ENCODE measurements at places on chromosomes 13 and 19.

- DNase-seq, result no peak
These were observed 38.7 kb downstream of the ELF1 start for GRCh38 chr13:40980461-40980860.

GRCh38 chr13:50893211-50893852 is 16.3 kb upstream of the RNASEH2B start:
- DNase-seq, result no peak

DNA sequence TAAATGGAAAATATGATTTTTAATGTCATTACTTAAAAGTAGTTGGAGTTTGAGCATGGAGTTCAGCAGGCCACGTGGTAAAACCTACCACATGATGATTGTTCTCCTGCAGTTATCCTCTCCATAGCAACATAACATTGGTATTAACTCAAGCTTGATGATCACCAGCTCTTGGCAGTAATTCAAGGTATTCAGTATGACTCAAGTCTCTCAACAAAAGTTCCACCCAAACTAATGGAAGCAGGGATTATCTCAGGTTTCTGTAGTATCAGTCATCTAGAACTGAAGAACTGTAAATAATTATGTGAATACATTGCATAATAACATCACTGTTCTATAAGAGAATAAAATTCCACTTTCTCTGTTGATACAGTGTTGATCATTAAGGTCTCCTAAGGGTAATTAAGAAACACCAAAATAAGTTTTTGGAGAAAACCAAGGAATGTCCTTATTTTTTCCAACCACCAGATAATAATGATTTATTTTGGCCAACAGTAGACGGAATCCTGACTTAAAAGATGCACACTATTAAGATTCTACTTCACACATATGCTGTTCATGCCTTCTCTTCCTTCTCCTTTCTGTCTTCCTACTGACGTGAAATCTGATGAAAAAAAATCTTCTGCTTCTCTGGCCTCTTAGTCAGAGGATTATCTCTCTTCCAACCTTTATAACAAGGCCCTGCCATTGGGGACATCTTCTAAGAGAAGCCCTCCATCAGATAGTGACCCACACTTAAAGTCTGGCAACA is 1092.3 kb downstream of the EFNB2 start:
- DNase-seq, result no peak

GRCh38 chr13:94346261-94347019 is 133.0 kb downstream of the DCT start:
- peak; percentile 44 for DNase-seq

GRCh38 chr13:59494560-59494970 is 669.2 kb downstream of the DIAPH3 start:
- no peak for DNase-seq

DNA sequence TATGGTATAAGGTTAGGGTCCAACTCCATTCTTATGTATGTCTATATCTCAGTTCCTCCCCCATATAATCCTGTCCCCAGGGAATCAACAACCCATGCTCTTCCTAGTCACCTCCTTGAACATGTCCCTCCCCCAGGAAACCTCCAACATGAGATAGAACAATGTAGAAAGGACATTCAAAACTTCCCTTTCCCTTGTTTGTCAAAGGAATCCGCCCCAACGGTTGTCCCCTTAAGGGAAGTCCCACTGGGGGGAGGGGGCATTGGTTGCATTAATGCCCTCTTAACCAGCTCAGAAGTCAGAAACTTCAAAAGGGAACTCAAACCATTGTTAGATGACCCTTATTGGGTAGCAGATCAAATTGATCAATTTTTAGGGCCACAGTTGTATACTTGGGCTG is 6.8 kb upstream of the ZNF561 start:
- DNase-seq, result no peak

- no peak for DNase-seq
These were observed 31.2 kb upstream of the LRRC4B start for GRCh38 chr19:50599427-50599826.

DNA sequence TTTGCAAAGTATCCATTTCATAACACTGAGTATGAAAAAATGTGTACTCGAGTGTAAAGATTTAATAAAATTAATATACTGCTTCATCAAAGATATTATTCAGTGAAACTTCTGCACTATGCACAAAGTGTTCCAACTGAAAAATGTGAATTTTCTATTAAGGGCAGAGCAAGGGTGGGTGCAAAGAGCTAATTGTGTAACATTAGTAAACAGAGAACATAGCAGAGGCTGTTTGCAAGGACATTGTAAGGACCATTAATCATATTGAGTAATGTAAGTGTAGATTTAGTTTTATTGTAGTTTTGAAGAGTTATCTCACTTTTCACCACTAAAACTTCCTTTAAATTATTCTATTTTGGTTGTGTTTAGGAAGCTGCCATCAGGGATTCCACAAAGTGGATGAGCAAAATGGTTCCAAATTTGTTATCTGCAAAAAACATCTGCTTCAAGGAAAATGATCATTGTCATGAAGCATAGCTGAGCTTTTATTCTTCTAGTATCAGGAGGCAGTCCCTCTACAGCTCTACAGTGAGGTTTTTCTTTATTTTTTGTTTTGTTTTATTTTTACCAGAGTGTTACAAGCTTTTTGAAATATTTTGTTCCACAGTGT is 1375.4 kb downstream of the SLITRK1 start:
- DNase-seq, result no peak

DNA sequence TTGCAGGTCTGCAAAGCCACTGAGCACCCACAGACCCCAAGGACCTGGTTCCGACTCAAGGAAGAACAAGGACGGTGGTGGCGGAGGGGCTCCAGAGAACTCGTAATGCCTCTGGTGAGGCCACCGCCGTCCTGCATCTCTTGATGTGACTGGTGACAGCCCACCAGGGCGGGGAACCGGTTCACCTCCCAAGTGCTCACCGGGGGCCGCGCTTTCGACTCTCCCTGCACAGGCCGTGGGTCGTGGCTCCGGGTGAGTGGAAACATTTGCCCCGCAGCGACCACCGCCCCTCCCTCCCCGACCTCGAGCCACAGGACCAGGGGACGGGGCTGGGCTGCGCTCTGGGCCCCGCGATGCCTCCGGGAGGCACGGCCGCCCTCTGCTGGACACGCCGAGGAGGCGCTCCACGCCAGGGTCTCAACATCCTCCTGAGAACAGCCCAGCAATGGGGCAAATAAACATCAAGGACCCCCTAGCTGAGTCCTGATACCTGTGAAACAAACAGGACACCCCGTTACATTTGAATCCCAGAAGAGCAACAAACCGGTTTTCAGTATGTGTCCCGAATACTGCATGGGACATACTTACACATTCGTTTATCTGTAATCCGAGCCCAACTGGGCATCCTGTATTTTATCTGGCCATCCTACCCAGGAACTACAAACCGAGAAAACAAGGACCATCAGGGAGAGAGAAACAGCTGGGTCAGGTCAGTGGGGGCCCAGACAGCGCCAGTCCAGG is 3.9 kb upstream of the PLPP2 start:
- DNase-seq, result peak; percentile 72

DNA sequence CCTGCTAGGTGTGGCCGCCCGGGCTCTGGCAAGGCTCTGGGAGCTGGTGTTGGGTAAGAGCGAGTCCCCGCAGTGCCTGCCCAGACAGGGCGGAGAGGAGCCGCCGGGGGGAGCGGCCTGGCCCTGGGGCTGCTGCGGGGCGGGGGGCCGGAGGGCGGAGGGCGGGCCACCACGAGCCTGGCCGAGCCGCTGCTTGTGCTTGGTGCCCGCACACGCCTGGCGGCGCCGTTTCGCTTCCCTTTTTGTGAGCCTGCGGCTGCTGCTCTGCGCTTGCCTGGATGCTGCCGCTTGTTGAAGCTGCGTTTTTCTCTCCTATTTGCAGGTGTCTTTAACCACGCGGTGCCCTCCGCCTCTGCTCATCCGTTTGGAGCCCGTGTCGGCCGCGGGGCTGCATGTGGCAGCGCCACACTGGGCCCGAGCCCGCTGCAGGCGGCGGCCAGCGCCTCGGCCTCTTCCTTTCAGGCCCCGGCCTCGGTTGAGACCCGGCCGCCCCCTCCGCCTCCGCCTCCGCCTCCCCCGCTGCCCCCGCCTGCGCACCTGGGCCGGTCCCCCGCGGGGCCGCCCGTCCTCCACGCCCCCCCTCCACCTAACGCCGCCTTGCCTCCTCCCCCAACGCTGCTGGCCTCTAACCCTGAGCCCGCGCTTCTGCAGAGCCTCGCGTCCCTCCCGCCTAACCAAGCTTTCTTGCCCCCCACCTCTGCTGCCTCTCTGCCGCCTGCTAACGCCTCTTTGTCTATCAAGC is 8.5 kb downstream of the PLEKHJ1 start:
- no peak for DNase-seq

GRCh38 chr13:74761801-74762757 is 627.9 kb upstream of the KLF12 start:
- DNase-seq, result no peak

- peak; percentile 95 for DNase-seq
These were observed 28.1 kb downstream of the GPX4 start for GRCh38 chr19:1131718-1132551.

DNA sequence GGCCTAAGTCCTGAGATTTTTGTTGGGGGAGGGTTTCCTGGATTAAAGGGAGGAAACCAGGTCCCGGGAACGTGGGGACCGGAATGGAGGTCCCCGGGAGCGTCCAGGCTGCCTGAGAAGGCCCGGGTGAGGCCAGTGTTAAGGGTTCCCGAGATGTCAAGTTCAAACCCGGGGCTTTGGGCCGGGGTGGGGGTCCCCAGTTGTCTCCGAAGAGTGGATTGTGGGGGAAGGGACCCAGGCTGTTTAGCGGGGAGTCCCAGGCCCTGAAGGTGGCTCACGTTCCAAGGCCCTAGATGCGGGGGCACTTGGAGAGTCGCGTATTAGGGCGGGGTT is 262 bp downstream of the COX7A1 start:
- no peak for DNase-seq

- DNase-seq, result no peak
These were observed 251.1 kb downstream of the EFNB2 start for GRCh38 chr13:106284358-106284757.

- no peak for DNase-seq
These were observed 96.0 kb downstream of the UBL3 start for GRCh38 chr13:29754473-29754806.

DNA sequence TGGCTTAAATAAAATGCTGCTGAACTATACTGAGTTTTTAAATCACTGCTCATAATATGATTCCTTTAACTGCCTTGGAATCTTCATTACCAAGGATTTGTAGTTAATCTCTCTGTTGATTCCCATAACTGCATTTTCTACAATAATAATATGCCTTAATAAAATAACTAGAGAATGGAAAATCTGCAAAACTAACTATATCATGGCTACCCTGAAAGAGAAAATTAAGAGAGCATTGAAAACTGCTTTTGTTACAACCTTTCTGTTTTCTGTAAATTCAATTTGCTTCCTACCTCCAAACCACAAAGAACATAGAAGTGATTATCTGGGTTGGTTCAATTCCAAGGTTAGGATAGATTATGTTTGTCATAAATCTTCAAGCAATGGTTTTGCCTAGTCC is 202.8 kb upstream of the ATXN8OS start:
- no peak for DNase-seq

DNA sequence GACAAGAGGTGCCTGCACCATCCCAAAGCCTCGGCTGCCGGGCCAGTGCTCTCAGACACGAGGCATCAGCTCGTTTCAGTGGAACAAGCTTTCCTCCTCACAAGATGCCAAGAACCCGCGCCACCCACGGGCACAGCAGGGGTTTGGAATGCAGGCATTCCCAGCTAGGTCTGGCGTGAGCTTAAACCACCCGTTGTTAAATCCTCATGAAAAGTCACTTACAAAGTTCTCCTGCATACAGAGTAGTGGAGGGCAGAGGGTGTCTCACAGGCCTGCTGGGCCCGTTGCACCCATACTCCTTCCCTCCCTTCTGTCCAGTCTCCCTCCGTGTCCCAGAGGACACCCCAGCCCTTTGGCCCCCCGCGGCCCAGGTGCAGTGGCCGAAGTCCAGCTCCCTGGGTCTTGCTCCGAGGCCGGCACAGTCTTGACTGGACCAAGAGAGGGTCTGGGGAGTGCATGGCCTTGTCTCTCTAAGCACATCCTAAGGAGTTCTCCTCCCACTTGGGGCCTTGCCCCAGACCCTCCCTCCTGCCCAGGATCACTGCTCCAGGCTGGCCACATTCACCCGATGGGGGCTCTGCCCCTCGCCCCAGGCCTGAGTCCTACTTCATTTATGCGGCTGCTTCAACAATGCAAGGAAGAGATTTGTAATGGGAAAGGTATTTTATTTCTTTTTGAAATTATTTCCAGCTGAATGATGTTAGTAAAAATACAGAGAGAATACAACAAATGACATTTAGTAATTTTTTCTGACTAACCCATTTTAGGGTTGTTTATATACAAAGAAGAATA is 35.2 kb upstream of the GRTP1 start:
- no peak for DNase-seq

DNA sequence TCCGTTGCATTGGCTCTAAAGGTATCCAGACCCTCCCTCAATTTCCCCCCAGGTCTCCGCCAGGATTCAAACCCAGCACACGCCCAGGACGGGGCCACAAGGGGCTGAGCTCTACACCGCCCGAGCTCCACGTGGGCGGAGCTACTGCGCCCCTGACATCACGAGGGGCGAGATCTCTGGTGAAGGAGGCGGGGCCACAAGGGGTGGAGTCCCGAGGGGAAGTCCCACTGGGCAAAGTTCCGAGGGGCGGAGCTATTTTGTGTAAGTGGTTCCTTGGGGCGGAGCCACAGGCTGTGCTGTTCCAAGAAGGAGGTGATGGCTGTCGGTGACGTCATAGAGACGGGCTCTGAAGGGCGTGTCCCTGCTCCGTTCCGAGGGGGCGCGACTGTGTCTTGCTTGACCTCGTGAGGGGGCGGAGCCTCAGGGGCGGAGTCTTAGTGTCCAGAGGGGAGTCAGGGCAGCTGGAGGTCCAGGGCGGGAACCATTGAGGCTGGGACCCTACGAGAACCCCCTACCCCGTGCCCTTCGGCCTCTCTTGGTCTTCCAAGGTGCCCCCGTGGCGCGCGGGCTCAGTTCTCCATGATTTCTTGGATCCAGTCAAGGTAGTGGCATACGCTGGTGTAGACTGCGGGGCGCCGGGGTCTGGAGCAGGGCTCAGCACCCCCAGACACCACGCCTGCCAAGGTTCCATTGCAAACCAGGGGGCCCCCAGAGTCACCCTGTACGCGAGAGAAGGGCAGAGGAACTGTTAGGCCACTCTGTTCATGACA is 1.3 kb upstream of the KLK8 start:
- peak; percentile 51 for DNase-seq

- peak; percentile 68 for DNase-seq
These were observed 394.3 kb downstream of the FOXO1 start for GRCh38 chr13:40271931-40272775.

DNA sequence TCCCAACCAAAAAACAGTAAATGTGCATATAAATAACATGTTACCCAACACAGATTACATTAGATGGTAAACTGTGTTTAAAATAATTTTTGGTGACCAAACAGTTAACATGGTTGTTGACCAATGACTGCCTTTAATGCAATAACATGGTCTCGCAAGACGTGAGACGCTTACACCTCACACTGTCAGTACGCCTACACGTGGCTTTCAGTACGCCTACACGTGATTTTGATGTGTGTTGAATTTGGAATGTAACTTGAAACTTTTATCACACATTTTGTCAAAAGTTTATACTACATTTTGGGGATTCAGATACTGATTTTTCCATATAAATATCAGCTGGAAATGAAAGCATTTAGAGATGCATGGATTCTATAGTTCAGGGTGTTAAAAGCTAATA is 32.0 kb downstream of the SLC7A9 start:
- DNase-seq, result no peak

- no peak for DNase-seq
These were observed 64.5 kb downstream of the KCNRG start for GRCh38 chr13:50079655-50080202.

- DNase-seq, result no peak
These were observed 485.3 kb downstream of the SLITRK6 start for GRCh38 chr13:85313761-85314503.

GRCh38 chr13:41271456-41272285 is 8.3 kb upstream of the MTRF1 start:
- DNase-seq, result no peak

GRCh38 chr19:42292042-42292960 is 9.6 kb upstream of the PRR19 start:
- no peak for DNase-seq
